ENCODE measurements at places on chromosomes 6 and 20.
A peak's percentile ranks its signal among the peaks of the same experiment; 100 is the strongest.

DNA sequence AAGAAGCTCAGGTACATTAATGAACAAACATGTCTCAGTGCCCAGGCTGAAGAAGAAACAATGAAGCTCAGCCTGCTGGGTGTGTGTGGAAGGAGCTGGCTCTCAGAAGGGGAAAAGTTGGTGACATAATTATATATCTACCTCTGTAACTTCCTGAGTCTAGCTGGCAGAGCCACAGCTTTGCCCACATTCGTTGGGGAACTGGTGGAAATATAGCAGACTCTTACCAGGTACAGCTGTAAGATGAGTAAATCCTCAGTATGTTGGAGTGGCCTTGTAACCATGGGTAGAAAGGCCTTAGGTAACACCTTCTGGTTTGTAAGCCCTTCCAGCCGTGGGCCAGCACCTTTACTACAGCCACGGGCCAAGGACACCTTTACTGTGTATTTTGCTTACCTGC lies 29.9 kb upstream of the PNRC1 start:
- H3K36me3 ChIP-seq: peaks cover 2% of the 10 kb centered on the region
- no peak overlapping the region for H3K27ac ChIP-seq
- peaks cover 23% of the 10 kb centered on the region for H3K4me1 ChIP-seq
- DNase-seq: no peak
- H3K27me3 ChIP-seq: peaks cover 7% of the 10 kb centered on the region

DNA sequence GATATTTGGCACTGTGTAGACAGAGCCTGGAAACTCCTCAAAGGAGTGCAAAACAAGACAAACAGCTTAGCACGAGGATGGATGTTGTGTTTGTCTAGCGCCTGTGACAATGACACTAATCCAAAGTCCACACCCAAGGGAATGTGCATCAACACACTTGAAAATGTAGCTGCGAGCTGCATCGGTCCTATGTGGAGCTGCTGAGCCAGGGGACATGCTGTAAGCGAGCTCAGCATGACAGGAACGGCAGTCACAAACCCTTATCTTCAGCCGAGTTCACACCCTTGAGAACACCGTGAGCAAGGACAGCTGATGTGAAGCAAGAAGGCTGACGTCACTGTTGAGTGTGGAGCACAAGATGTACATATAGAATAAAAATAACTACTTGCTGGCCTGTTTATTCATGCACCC lies 684.3 kb downstream of the QKI start:
- no peak overlapping the region for H3K4me3 ChIP-seq
- H3K36me3 ChIP-seq: no peaks in the 10 kb centered on the region
- no peak overlapping the region for H3K27ac ChIP-seq
- DNase-seq: no peak
- H3K27me3 ChIP-seq: no peaks in the 10 kb centered on the region

- no peaks in the 10 kb centered on the region for H3K27me3 ChIP-seq
- DNase-seq: no peak
- no peak overlapping the region for H3K4me3 ChIP-seq
- H3K4me1 ChIP-seq: peaks cover 20% of the 10 kb centered on the region
These were observed 2.4 kb upstream of the MAN1A1 start for GRCh38 chr6:119352001-119352400.

DNA sequence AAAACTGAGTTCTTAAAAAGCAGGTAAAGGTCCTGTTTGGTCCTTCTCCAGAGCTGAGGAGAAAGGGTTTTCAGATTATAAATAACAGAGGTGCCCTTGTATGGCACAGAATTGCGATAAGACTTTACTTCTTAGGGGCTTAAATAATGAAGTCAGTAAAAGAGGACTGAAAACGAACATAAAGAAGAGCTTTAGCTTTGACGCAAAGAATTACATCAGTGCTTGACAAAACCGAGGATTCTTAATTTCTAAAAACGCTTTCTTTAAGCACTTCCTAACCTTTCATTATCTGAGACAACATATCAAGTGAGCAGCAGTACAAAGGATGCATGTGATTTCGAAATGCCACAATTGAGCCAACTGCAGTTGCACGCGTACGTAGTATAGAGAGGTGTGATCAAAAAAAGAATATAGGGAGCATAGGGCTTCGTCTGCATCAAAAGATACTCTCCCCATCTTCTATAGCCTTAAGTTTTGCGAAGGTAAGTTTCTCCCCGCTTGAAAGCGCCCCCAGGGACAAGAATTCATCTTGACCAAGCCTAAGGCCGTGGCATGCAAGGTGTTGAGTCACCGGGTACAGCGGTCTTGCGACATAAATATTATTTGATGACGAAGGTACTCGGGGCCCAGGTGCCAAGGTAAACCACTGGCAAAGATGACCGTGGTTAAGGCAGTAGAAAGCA lies 778 bp upstream of the LOC128125822 start:
- peaks cover 9% of the 10 kb centered on the region for H3K27me3 ChIP-seq
- peaks cover 17% of the 10 kb centered on the region for H3K36me3 ChIP-seq
- DNase-seq: no peak
- peak overlapping the region; percentile 95 for H3K27ac ChIP-seq

- H3K4me3 ChIP-seq: no peak overlapping the region
- H3K4me1 ChIP-seq: no peaks in the 10 kb centered on the region
- H3K36me3 ChIP-seq: no peaks in the 10 kb centered on the region
- no peak overlapping the region for H3K27ac ChIP-seq
- DNase-seq: no peak
- H3K27me3 ChIP-seq: peaks cover 23% of the 10 kb centered on the region
These were observed 42.1 kb downstream of the KLHL31 start for GRCh38 chr6:53623497-53623896.

DNA sequence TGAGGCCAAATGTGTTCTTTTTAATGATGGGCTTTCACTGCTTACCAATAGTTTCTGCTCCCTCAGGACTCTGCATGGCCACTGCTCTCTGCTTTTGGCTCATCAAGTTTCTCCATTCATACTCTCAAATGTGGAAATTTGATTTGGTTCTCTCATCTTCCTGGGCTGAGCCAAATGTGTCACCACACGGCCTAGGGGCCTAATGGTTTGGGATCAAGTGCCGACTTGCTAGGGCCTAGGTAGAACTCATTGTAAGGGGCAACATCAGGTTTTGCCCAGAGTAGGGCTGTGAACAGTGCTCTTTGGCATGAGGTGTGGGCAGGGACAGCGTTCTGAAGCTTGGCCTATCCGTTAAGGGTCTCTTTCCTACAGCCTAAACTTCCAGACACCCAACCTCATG lies 3.9 kb upstream of the MRPS10 start:
- H3K27me3 ChIP-seq: no peaks in the 10 kb centered on the region
- no peak overlapping the region for H3K27ac ChIP-seq
- H3K4me3 ChIP-seq: no peak overlapping the region
- peaks cover 4% of the 10 kb centered on the region for H3K36me3 ChIP-seq
- no peak for DNase-seq
- peaks cover 18% of the 10 kb centered on the region for H3K4me1 ChIP-seq

GRCh38 chr20:51445591-51445990 lies 96.9 kb downstream of the NFATC2 start:
- no peak overlapping the region for H3K4me3 ChIP-seq
- no peaks in the 10 kb centered on the region for H3K27me3 ChIP-seq
- H3K36me3 ChIP-seq: peaks cover 63% of the 10 kb centered on the region
- H3K27ac ChIP-seq: no peak overlapping the region
- DNase-seq: no peak
- H3K4me1 ChIP-seq: peaks cover 18% of the 10 kb centered on the region

- no peaks in the 10 kb centered on the region for H3K4me1 ChIP-seq
- DNase-seq: no peak
- H3K36me3 ChIP-seq: no peaks in the 10 kb centered on the region
- H3K27ac ChIP-seq: no peak overlapping the region
- no peaks in the 10 kb centered on the region for H3K27me3 ChIP-seq
- H3K4me3 ChIP-seq: no peak overlapping the region
These were observed 40.2 kb upstream of the CRISP1 start for GRCh38 chr6:49906526-49906925.

- H3K4me1 ChIP-seq: peaks cover 20% of the 10 kb centered on the region
- H3K36me3 ChIP-seq: no peaks in the 10 kb centered on the region
- DNase-seq: no peak
- H3K4me3 ChIP-seq: no peak overlapping the region
- H3K27ac ChIP-seq: no peak overlapping the region
- H3K27me3 ChIP-seq: peaks cover 41% of the 10 kb centered on the region
These were observed 2.6 kb downstream of the PLTP start for GRCh38 chr20:45909336-45909808.

GRCh38 chr6:7543789-7544424 lies 2.4 kb downstream of the DSP start:
- no peak overlapping the region for H3K27ac ChIP-seq
- no peaks in the 10 kb centered on the region for H3K36me3 ChIP-seq
- H3K4me3 ChIP-seq: no peak overlapping the region

GRCh38 chr20:36493801-36494114 lies 47.6 kb upstream of the MYL9 start:
- DNase-seq: no peak
- no peak overlapping the region for H3K27ac ChIP-seq
- H3K4me3 ChIP-seq: no peak overlapping the region
- H3K4me1 ChIP-seq: peaks cover 28% of the 10 kb centered on the region
- peaks cover 5% of the 10 kb centered on the region for H3K36me3 ChIP-seq

GRCh38 chr6:118161343-118161742 lies 254.3 kb downstream of the SLC35F1 start:
- no peak overlapping the region for H3K27ac ChIP-seq
- H3K4me1 ChIP-seq: no peaks in the 10 kb centered on the region
- peaks cover 3% of the 10 kb centered on the region for H3K27me3 ChIP-seq

GRCh38 chr6:35489995-35490791 lies 6.7 kb downstream of the TEAD3 start:
- H3K4me3 ChIP-seq: no peak overlapping the region
- peaks cover 14% of the 10 kb centered on the region for H3K4me1 ChIP-seq
- no peak for DNase-seq
- H3K27ac ChIP-seq: no peak overlapping the region
- no peaks in the 10 kb centered on the region for H3K36me3 ChIP-seq

DNA sequence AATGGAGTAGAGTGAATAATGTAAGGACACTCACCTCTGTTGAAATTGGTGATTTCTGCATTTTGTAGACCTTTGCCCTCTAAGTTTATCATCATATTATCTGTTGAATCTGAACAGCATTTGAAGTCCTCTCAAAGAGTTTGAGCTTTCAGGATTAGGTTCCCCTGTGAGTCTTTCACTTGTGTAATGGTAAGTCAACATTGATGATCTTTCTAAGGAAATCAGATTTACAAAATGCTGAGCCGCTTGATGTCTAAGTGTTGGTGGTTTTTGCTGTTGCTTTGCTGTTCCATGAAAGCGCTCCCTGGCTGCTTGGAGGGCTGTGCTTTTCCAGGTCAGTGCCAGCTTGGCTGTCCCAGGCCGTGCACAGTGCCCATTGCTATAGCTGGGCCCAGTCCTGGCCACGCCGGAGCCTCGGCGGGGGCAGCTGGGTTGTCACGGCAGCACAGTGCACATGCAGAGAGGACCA lies 33.8 kb upstream of the KIF25 start:
- DNase-seq: no peak
- H3K27me3 ChIP-seq: no peaks in the 10 kb centered on the region
- no peaks in the 10 kb centered on the region for H3K36me3 ChIP-seq

GRCh38 chr6:146339716-146340115 lies 203.9 kb upstream of the RAB32 start:
- H3K27ac ChIP-seq: no peak overlapping the region
- no peaks in the 10 kb centered on the region for H3K4me1 ChIP-seq
- H3K36me3 ChIP-seq: no peaks in the 10 kb centered on the region
- no peak overlapping the region for H3K4me3 ChIP-seq

DNA sequence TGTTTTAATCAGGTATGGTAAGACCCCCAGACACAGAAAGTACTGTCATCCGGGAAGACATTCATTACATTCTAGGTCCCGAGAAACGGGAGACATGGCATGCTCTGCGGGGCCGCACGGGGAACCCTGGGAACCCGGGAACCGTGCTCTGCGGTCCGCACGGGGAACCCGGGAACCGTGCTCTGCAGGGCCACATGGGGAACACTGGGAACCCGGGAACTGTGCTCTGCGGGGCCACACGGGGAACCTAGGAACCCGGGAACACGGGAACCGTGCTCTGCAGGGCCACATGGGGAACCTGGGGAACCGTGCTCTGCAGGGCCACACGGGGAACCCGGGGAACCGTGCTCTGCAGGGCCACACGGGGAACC lies 165.6 kb upstream of the SULF2 start:
- no peak overlapping the region for H3K27ac ChIP-seq
- no peak overlapping the region for H3K4me3 ChIP-seq
- no peak for DNase-seq
- H3K4me1 ChIP-seq: peaks cover 2% of the 10 kb centered on the region

GRCh38 chr20:41004531-41005360 lies 23.9 kb upstream of the TOP1 start:
- H3K27ac ChIP-seq: no peak overlapping the region
- no peak for DNase-seq
- H3K4me1 ChIP-seq: peaks cover 44% of the 10 kb centered on the region
- no peak overlapping the region for H3K4me3 ChIP-seq

- H3K27ac ChIP-seq: no peak overlapping the region
- DNase-seq: peak; percentile 55
- H3K4me3 ChIP-seq: peak overlapping the region; percentile 77
- H3K4me1 ChIP-seq: peaks cover 24% of the 10 kb centered on the region
- H3K36me3 ChIP-seq: peaks cover 4% of the 10 kb centered on the region
These were observed 61.3 kb upstream of the EPB41L1 start for GRCh38 chr20:36093025-36093803.

DNA sequence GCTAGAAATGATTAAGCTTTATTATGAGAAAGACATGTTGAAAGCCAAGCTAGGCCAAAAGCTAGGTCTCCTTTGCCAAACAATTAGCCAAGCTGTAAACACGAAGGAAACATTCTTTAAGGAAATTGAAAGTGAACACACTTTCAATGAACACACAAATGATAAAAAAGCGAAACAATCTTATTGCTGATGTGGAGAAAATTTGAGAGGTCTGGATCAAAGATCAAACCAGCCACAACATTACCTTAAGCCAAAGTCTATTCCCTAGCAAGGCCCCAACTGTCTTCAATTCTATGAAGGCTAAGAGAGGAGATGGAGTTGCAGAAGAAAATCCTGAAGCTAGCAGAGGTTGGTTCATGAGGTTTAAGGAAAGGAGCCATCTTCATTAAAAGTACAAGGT lies 40.2 kb upstream of the DEFB112 start:
- H3K27me3 ChIP-seq: no peaks in the 10 kb centered on the region
- no peaks in the 10 kb centered on the region for H3K36me3 ChIP-seq
- H3K27ac ChIP-seq: no peak overlapping the region
- no peak overlapping the region for H3K4me3 ChIP-seq
- DNase-seq: no peak

- H3K27ac ChIP-seq: no peak overlapping the region
- H3K4me3 ChIP-seq: no peak overlapping the region
- DNase-seq: no peak
- H3K27me3 ChIP-seq: no peaks in the 10 kb centered on the region
These were observed 71.5 kb upstream of the LAMP5 start for GRCh38 chr20:9442858-9443257.

- H3K27ac ChIP-seq: peak overlapping the region; percentile 84
- peaks cover 27% of the 10 kb centered on the region for H3K4me1 ChIP-seq
- peaks cover 4% of the 10 kb centered on the region for H3K27me3 ChIP-seq
- peaks cover 6% of the 10 kb centered on the region for H3K36me3 ChIP-seq
- peak overlapping the region; percentile 29 for H3K4me3 ChIP-seq
- DNase-seq: peak; percentile 38
These were observed 29.1 kb downstream of the TXLNB start for GRCh38 chr6:139262519-139263300.

- H3K4me3 ChIP-seq: no peak overlapping the region
- peaks cover 6% of the 10 kb centered on the region for H3K27me3 ChIP-seq
- no peak for DNase-seq
- H3K4me1 ChIP-seq: no peaks in the 10 kb centered on the region
- H3K27ac ChIP-seq: no peak overlapping the region
These were observed 42.1 kb upstream of the SRF start for GRCh38 chr6:43128926-43129325.

All from activated naive CD4-positive, alpha-beta T cell treated with anti-CD3 and anti-CD28 coated beads, Interleukin-2, amount 10 ng/mL, durations not matched to agents 7 days and 5 days (primary cell).